ENCODE measurements at places on chromosomes 5 and 9. TPM values are rescaled to one million over a fixed set of nuclear protein-coding genes. Genes with fewer than 3 reads are reported as not detected.

Gene FGF10
- 110 TPM for total RNA-seq

Gene AMACR
- 7.6 TPM for total RNA-seq

Gene FOXD4
- 0.26 TPM for total RNA-seq

Gene PCDHB7
- 1.5 TPM for total RNA-seq

Gene MIER3
- total RNA-seq: 13.2 TPM

Gene OR1J2
- total RNA-seq: 0.33 TPM

Gene GRIA1
- 1.8 TPM for total RNA-seq

Gene CCDC183
- 1.0 TPM for total RNA-seq

Gene SV2C
- not detected for total RNA-seq

Gene SNAPC3
- 33.1 TPM for total RNA-seq

Gene INSL4
- not detected for total RNA-seq

Gene PCDHA9
- total RNA-seq: 0.26 TPM

Gene PCAT7
- under 0.01 TPM for total RNA-seq

Gene PCDHGC3
- total RNA-seq: 59.0 TPM

Gene LPAR1
- total RNA-seq: 222 TPM

Gene FOXE1
- total RNA-seq: not detected

Gene EIF4E1B
- not detected for total RNA-seq

Gene IL31RA
- 2.6 TPM for total RNA-seq

Gene TMEM167A
- 55.5 TPM for total RNA-seq

Gene IFNA21
- total RNA-seq: not detected

Gene RBM22
- 15.4 TPM for total RNA-seq

Gene P4HA2
- total RNA-seq: 553 TPM

Gene MYORG
- 0.83 TPM for total RNA-seq

Gene GEMIN5
- 12.1 TPM for total RNA-seq

Gene NTNG2
- total RNA-seq: 2.1 TPM

Gene IL9
- not detected for total RNA-seq

Gene CEL
- under 0.01 TPM for total RNA-seq

Gene NUTM2F
- total RNA-seq: not detected

Gene PLEKHG4B
- not detected for total RNA-seq

Gene MZB1
- not detected for total RNA-seq

Gene CA9
- total RNA-seq: 0.26 TPM

Gene KCNV2
- total RNA-seq: not detected

Gene HSPA5
- total RNA-seq: 339 TPM

Gene CDO1
- 6.9 TPM for total RNA-seq

Gene TGFBI
- 270 TPM for total RNA-seq

Gene FCN2
- total RNA-seq: not detected

Gene NDUFS6
- 31.8 TPM for total RNA-seq

Gene CDH18
- not detected for total RNA-seq

Gene TXNDC8
- not detected for total RNA-seq

Gene COQ4
- total RNA-seq: 11.2 TPM

Gene ADAMTSL2
- under 0.01 TPM for total RNA-seq

Gene SIT1
- not detected for total RNA-seq

Gene CYLC2
- total RNA-seq: not detected

Gene ELOVL7
- total RNA-seq: under 0.01 TPM

Gene CMYA5
- 4.1 TPM for total RNA-seq

Gene BRD8
- total RNA-seq: 38.5 TPM

Gene FYB1
- total RNA-seq: under 0.01 TPM

Gene MYOZ3
- 0.77 TPM for total RNA-seq

Gene SLC46A2
- not detected for total RNA-seq

Gene HMCN2
- under 0.01 TPM for total RNA-seq

Gene CCNH
- total RNA-seq: 63.7 TPM

Gene MARCOL
- total RNA-seq: not detected

All from fibroblast of lung (primary cell).